Jurkat, Clone E6-1 (cell line): ENCODE measurements at places on chromosomes 5 and 9.

GRCh38 chr5:139798883-139799282 is 3.3 kb downstream of the PSD2 start:
- DNase-seq: no peak

DNA sequence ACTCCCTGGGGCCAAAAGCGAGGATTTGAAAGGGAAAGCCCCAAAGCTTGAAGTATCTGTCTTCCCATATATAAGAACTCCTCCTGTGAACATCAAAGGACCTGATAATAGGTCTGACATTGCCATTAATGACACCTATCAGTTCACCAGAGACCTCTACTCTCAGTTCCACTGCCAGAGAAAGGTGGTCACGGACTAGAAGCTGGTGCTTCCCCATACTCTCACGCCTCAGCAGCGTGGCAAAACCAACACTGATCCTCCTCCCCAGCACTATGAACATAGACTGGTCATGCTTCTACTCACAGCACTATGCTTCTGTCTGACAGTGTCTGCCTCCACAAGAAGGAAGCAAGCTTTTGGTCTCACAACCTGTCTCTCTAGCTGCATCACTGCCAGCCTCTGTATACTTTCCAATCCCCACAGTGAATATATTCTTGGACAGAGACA is 37.9 kb downstream of the NRG2 start:
- DNase-seq: no peak

DNA sequence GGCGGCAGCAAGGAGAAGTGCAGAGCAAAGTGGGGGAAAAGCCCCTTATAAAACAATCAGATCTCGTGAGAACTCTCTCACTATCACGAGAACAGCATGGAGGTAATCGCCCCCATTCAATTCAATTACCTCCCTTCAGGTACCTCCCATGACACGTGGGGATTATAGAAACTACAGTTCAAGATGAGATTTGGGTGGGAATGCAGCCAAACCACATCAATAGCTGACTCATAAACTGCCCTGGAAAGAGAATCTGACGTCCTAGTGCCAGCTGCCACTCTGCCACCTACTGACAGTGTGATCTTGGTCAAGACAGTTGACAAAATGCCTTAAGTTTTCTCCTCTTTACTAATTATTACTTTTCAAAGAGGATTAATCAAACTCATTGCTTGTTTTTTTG is 128.3 kb downstream of the GPBP1 start:
- DNase-seq: peak; percentile 80

- no peak for DNase-seq
Measured at GRCh38 chr5:142327111-142327842, 2.5 kb upstream of the SPRY4 start.

DNA sequence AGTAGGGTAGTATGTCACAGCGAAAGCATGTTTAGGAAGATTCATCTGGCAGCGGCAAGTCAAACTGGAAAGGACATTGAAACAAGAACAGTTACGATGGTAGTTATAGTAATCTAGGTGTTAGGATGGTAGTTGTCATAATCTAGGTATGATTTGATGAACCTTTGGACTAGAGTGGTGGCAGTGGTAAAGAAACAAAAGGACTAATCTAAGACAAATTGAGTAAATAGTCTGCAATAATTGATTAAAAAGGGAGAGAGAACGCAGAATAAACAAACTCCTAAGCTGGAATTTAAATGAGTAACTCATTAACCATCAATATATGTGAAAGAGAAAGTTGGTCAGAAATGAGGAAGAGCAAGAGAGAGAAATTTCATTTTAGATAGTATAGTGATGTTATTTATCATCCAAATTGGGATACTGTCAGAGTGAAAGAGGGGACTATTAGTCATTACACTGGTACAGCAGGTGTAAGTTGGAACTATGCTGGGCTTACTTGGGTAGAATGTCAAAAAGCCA is 56.8 kb downstream of the MTREX start:
- DNase-seq: no peak

GRCh38 chr5:38615981-38616451 is 59.6 kb upstream of the LIFR start:
- DNase-seq: no peak
